CD4-positive, alpha-beta T cell treated with Interleukin-17A for 1 hour (primary cell): ENCODE measurements at places on chromosomes 4 and X.

- no peak for DNase-seq
Observed at GRCh38 chrX:43718546-43718945, 62.4 kb downstream of the MAOA start.

- no peak for DNase-seq
Observed at GRCh38 chr4:158071931-158072330, 100.9 kb downstream of the GASK1B start.

GRCh38 chr4:9685692-9686091 is 95.7 kb upstream of the DRD5 start:
- DNase-seq, result no peak

- DNase-seq, result no peak
Observed at GRCh38 chrX:66009231-66009845, 30.5 kb downstream of the VSIG4 start.

- no peak for DNase-seq
Observed at GRCh38 chr4:182022909-182023308, 220.3 kb upstream of the TENM3 start.

- DNase-seq, result no peak
Observed at GRCh38 chrX:46298821-46299220, 246.4 kb downstream of the ZNF674 start.

DNA sequence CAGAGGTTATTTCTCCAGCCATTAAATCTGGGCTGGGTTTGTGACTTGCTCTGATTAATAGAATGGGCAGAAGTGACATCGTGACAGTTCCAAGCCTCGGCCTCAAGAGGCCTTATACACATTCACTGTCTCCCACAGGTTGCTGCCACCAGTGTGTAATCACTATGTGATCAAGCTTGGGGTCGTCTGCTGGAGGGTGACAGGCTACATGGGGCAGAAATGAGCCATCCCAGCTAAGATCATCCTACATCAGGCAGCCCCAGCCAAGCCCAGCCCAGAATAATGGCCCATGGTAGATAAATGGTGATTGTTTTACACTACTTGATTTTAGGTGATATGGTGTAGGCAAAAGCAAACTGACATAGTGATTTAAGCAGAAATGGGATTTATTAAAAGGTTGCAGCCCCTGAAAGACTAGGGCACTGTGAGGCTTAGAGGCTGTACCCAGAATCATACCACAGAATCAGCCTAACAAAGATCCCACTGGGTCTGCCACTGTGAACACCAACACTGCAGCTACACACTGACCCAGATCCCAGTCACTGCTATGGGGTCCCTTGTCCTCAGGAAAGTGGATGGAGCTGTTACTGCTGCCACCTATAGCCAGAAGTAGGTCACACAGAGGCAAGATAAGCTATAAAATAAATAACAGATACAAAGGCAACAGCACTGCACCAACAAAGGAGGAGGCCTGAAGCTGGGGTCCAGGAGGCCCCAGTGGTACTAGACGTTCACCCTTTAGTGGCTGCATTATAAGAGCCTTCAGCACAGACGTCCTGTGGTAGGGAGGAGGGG is 159.6 kb upstream of the RBPJ start:
- no peak for DNase-seq

GRCh38 chr4:87120010-87120409 is 100.4 kb downstream of the KLHL8 start:
- DNase-seq, result no peak

DNA sequence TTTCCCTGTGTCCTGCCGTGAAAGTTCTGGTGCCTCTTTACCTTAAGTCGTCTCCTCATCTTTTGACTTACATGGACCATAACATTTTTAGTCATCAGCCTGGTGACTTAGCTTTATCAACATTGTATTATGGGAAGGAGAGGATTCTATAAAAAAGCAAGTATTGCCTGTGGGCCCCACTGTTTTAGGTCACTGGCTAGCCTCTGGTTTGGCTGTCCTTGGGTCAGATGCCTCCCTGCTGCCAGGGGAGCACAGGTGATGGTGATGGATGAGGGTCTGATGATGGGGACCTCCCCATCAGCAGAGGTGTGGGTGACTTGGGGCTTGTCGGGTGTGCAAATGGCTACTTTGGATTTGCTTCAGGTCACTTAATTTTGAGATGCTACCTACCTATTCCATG is 51.8 kb downstream of the FAM193A start:
- DNase-seq, result no peak

DNA sequence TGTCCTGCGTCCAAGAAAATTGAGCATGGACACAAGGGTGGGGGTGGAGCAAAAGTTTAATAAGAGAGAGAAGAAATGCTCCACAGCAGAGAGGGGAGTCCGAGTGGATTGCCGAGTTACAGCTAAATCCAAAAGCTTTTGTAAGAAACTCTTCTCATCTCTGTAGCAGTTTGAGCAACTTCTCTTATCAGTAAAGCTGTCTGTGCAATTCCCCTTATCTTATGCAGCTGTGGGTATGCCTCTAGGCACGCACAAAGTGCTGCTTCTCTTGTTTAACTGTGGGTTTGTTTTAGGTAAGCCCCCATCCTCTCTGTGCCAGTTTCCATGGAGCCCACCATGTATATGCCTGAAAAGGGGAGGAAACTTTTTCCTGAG is 44.8 kb downstream of the HMGB2 start:
- no peak for DNase-seq

DNA sequence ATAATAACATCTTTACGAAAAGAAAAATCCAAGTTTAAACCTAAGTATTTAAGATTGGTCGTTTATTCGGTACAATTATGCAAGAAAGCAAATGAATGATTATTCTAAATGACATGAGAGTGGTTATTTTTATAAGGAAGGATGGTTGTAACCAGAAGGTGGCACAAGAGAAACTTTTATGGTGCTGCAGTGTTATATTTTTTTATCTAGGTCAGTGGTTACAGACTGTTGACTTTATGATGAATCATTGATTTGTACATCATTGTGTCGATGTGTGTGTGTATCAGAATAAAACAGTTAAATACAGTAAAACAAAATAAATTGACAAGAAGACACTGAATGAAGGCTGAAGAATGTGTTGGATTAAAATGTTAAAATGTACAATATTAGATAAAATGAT is 9.8 kb downstream of the DCAF8L2 start:
- no peak for DNase-seq

GRCh38 chr4:53821179-53821851 is 230.0 kb upstream of the LNX1 start:
- no peak for DNase-seq

- no peak for DNase-seq
Observed at GRCh38 chrX:44903830-44904530, 31.0 kb downstream of the KDM6A start.

- no peak for DNase-seq
Observed at GRCh38 chr4:152321923-152322322, 214.0 kb downstream of the FBXW7 start.

DNA sequence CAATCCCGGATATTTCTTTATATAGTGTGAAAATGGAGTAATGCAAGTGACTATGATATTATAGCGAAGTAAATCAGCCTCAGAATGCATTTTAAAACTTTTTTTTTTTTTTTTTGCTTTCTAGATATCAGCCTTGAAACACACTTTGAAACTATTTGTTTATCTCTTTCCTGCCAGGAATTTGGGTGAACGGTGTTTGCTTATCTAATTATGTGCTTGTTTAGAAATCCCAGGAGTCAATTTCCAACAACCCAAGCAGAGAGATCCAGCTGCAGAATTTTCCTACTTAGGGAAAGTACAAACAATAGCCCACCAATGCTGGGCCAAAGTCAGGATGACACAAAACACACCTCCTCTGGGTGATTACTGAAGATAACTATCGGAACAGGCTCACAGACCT is 958.8 kb downstream of the PCDH18 start:
- DNase-seq, result no peak

- DNase-seq, result no peak
Observed at GRCh38 chrX:151902813-151903591, 9.7 kb upstream of the MAGEA4 start.

DNA sequence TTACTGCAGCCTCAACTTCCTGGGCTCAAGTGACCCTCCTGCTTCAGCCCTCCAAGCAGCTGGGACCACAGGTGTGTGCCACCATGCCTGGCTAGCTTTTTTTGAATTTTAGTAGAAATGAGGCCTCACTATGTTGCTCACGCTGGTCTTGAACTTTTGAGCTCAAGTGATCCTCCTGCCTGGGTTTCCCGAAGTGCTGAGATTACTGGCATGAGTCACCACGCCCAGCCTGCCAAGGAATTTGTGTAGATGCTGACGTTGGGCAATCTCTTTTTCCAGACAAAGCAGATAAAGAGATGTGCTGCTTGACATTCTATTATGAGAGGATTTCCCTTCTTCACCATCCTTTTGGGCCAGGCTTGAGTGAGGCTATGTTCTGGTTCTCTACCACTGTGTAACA is 254.5 kb upstream of the RPS6KA3 start:
- no peak for DNase-seq

GRCh38 chr4:40675166-40675565 is 45.5 kb upstream of the RBM47 start:
- no peak for DNase-seq

GRCh38 chrX:34734383-34734782 is 77.3 kb upstream of the TMEM47 start:
- no peak for DNase-seq
